Heart left ventricle (tissue), 16 donors: ENCODE measurements at places on chromosomes 1 and 21. TPM values are rescaled to one million over a fixed set of nuclear protein-coding genes. Genes with fewer than 3 reads are reported as not detected.

GPX7 gene
- 8.8 TPM for total RNA-seq

DNA sequence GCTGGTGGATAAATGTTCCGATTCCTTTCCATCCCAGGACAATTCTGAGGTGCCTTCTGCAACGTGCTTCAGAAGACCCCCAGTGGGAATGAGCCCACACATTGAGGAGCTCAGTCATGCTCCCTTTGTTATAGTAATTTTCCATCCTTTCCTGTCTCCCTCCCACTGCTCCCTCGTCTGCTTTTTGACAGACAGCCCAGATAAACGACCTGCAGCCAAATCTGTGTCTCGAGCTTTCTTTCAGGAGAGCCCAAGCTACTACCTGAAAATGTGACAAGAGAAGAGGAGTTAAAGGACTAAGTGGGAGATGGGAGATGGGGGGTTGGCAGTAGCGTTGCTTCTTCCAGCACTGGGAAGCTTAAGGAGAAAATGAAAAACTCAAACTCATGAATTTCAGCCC lies 65.9 kb upstream of the LRRN2 start:
- no peak for DNase-seq

DNA sequence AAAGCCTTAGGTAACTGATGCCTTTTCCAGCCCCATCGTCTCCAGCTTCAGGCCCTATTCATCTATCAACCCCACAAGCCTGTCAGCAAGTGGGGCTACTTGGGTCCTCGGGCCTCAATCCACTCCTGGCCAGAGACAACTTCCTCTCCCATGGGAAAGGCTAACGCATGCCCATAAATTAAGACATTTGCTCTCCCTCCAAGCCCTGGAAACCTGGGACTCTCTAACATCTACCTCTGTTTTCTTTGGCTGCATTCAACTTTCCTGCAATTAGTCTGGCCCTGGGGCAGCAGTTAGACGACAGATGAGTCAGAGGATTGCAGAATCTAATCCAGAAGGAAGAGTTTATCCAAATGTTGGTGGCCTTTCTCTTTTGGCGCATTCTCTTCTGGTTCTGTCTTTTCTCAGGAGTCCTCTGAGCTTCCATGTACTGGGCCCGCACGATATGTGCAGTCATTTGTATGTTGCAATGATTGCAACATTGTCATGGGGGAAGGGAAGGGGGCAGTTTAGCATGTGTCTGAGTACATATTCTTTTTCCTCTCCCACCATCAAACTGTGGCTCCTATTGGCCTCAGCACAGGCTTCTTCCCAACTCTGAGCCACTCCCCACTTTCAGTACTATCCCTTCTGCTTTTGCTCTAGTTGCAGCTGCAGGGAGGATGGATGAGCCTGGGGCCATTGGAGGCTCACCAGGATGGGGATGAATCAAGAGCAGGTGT lies 54.4 kb downstream of the NAV1 start:
- DNase-seq, result no peak

DNA sequence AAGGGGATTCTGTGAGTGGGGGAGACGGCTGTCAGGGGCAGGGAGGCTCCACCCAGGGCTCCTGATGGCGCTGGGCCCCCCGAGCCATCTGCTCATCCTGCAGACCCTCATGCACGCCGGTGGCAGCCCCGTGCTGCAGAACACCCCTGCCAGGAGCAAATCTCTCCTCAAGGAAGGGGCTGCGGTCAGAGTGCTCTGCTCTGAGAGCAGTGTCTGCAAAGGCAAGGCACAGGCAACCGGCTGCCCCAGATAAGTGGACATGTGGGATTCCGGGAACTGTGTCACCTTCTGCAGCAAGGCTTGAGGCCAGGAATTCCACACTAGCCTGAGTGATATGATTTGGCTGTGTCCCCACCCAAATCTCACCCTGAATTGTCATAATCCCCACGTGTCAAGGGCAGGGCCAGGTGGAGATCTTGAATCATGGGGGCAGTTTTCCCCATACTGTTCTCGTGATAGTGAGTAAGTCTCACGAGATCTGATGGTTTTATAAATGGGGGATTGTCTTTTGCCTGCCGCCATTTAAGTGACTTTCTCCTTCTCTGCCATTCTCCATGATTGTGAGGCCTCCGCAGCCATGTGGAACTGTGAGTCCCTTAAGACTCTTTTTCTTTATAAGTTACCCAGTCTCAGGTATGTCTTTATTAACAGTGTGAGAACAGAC lies 101.0 kb downstream of the PDE9A start:
- DNase-seq, result no peak

DNA sequence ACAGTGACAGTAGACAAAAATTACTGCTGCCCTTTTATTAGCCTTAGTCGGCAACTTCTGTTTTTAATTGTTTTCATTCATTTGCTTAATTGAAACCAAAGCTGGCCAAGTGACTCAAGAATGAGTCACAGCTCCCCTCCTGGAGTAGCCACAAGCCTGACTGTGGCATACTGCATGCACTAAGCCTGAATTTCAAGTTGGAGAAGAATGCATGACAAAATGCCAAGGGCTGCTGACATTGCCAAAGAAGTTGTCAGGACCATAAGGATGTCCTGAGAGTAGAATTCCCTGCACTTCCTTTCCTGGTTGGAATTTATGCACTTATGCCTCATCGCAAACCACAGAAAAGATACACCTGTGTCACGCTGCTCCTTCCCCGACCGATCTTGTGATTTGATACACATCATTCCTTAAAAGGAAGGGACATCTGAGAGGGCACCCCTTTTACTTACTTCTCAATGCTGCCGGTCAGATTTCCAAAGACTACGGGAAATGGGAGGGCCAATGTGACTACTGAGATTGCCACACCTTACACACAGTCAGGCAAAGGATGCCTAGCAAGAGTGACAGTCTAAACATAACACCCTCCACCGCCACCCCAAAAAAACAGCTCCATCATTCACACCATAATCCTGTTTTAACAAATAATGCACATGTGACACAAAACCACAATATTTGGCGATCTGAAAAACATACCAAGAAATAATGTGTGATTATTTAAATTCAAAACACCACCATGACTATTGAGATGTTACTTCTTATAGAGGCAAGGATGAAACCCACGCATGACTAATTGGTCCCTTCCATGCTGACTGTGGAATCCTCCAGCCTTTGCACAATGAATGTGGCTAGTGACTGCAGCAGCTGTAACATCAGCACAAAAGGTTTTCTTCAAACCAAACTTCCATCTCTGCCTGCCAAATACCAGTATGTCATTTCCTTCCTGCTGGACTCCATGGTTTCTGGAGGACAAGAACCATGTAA lies 28.2 kb downstream of the VAV3 start:
- DNase-seq, result no peak

CRNN gene
- total RNA-seq, result not detected

DNA sequence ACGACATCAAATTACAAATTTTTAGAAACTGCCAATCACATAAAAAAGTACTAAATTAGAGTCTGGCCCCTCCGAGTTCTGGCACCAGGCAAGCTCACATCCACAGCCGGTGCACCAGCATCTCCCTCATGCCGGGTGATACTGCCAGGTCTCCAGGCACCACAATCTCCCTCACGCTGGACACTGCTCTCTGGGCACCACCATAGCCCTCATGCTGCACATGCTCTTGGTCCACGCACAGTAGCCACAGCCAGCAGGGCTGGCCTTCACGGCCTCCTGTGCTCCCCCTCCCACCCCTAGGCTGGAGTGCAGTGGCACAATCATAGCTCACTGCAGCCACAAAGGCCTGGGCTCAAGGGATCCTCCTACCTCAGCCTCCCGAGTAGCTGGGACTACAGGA lies 65.5 kb downstream of the AKT3 start:
- DNase-seq, result no peak

DNA sequence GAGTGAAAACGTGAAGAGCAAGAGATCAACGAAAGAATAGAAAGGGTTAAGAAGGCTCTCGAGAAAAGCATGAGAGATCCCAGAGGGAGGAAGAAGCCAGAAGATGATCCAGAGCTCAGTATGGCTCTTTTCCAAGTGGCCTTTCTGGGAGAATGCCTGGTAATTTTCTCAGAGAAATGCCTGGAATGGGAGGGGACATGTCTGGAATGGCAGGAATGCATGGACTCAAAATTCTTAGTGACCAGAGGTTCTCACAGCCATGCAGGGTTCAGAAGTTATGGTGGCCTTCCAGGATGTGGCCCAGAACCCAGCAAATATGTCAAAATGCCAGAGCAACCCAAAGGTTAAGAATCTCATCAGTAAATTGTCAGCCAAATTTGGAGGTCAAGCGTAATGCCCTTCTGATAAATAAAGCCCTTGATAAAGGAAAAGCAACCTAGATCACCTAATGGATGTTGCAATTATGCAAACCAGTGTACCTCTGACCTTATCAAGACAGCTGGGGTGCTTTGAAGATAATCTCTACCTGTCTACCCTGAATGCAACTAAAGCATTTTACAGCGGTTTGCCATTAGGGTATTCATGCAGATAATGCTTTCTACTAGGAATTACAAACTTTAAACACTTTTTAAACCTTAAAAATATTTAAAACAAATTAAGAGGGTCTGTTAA lies 53.1 kb downstream of the NBPF6 start:
- no peak for DNase-seq

GRCh38 chr1:180029524-180030135 lies 75.0 kb downstream of the CEP350 start:
- no peak for DNase-seq
